Hypothalamus (tissue), 51 donors: ENCODE measurements at places on chromosomes 16 and 17.

DNA sequence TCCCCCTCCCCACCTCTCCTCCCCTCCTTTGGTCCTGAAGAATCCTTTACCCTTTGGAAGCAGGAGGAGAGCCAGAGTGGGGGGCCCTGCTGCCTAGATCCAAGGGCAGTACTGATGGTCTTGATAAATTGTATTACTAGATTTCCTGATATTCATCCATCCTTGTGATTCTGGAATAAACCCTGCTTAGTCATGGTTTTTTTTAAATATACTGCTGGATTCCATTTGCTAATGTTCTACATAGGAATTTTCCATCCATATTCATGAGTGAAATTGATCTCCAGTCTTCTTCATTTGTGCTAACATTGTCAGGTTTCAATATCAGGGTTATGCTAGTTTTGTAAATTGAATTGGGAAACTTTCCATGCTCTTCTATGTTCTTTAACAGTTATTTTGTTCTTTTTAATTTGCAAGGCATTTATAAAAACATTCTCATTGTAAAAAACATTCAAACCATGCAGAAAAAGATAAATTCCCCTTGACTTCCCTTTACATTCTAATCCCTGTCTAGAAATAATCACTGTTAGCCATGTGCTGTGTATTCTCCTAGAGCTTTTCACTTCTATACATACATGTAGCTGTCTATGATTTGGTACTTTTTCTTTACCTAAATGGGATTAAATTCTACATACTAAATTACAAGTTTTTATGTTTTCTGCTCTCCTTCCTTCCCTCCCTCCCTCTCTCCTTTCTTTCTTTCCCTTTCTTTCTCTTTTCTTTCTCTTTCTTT, 56.7 kb downstream of the CCDC42 start:
- no peak for DNase-seq

DNA sequence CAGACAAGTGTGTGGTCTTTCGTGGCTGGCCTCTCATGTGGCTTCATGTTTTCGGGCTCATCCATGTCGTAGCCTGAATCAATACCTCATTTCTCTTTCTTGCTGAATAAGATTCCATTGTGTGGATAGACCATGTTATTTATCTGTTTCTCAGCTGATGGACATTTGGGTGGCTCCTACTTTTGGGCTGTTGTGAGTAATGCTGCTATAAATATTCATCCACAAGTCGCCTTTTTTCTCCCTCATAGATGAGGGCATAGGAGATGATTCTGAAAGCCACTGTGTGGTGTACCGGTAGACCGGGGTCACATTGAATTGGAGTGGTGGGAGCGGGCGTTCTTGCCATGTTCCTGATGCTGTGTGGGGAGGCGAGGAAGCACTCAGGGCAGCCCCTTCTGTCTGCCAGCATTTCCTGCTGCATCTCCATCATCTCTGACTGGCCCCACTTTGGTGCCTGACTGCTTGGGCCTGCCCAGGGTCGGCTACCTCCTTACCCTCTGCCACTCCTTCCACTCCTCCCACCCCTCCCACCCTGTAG, 40.1 kb downstream of the PRMT7 start:
- no peak for DNase-seq

DNA sequence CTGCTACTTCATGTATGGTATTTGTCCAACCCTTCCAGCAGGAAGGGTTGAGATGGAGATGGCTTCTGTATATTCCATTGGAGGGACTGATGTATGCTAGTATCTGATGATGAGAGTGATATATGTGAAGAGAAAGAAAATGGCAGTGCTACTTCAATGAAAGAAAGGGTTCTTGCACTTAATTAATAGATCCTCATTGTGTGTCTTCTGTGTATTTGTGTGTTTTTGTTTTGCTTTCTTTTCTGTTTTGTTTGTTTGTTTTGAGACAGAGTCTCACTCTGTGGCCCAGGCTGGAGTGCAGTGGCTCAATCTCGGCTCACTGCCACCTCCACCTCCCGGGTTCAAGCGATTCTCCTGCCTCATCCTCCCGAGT, 61.2 kb upstream of the CRYM start:
- DNase-seq = no peak

GRCh38 chr17:68288804-68289203, 2.1 kb downstream of the SLC16A6 start:
- DNase-seq = no peak

DNA sequence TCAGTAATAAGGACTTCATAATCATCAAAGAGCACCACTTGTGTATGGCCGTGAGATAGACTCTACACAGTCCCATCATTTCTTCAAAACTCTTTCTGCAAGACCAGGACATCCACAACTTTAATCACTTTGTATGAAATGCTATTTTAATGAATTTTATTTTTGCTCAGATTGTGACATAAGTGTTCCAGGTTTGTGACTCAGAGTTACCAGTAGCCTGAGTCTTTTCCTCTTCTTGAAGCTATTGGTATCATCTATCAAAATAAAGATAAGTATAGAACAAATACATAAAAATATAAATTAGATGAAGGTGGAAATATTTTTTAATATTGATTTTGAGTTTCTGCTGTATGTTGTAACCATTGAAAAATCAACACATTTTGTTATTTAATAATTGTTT, 16.6 kb upstream of the VWA3A start:
- no peak for DNase-seq

GRCh38 chr16:74438492-74438979, 17.3 kb upstream of the CLEC18B start:
- no peak for DNase-seq

DNA sequence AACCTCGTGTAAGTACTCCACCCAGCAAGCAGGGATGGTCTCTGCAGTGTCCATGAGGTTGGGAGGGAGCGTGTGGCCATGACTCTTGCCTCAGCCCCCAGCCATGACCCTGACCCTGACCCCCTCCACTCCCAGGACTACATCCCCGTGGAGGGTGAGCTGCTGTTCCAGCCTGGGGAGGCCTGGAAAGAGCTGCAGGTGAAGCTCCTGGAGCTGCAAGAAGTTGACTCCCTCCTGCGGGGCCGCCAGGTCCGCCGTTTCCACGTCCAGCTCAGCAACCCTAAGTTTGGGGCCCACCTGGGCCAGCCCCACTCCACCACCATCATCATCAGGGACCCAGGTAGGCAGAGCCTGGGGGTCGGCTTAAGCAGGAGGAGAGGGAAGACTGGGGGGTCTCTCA, 16.3 kb downstream of the GALK1 start:
- DNase-seq = no peak

- no peak for DNase-seq
These were observed at the start of gene DNASE1 for GRCh38 chr16:3654249-3654991. TSS of gene DNASE1 (plus strand) at chr16:3654691. CDS start at chr16:3655374, 683 bp downstream.

GRCh38 chr17:68829211-68829610, 126.0 kb downstream of the ABCA8 start:
- DNase-seq = no peak

DNA sequence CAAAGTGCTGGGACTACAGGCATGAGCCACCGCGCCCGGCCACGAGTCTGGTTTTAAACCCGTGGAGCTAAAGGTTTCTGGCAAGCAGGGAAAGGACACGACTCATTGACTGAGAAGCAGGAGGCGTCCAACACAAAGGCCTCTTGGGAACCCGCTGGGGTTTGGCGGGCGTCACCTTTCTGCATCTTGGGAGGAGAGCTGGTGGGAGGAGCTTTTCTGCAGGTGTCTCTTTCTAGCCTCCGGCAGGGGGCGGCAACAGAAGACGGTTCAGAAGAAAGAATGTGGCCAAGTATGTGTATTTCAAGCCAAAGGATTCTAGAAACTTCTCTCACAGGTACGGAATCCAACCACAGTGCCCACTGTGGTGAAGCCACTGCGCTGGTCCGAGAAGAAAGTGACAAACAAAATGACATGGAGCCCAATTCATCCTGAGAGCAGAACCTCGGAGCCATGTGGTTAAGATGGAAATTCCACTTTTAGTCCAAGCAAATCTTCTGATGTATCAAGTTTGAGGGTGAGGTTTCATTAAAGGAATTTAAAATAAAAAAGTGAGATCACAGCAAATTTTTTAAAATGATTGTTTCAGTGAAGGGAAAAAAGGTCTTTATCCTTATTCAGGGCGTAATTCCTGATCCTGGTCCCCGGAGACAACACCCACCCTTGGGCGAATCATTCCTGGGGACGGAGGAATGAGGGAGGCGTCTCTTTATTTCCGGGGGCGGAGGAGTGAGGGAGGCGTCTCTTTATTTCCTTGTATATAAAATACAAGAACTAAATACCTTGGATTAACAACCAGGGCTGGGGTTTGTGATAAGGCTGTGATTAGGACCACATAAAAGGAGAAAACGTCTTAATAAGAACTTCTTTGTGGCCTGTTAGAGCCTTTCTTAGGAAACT, 97.6 kb downstream of the MRM3 start:
- no peak for DNase-seq

GRCh38 chr17:38430316-38430715, 2.1 kb downstream of the ARHGAP23 start:
- DNase-seq = no peak

- no peak for DNase-seq
These were observed 21.4 kb downstream of the RPTOR start for GRCh38 chr17:80566054-80566400.

GRCh38 chr17:45976755-45977505, 22.1 kb upstream of the STH start:
- DNase-seq = no peak

- no peak for DNase-seq
These were observed 87.2 kb upstream of the IRX3 start for GRCh38 chr16:54373534-54374520.

- DNase-seq = no peak
These were observed 190.2 kb upstream of the CPHXL start for GRCh38 chr16:75916451-75916850.

DNA sequence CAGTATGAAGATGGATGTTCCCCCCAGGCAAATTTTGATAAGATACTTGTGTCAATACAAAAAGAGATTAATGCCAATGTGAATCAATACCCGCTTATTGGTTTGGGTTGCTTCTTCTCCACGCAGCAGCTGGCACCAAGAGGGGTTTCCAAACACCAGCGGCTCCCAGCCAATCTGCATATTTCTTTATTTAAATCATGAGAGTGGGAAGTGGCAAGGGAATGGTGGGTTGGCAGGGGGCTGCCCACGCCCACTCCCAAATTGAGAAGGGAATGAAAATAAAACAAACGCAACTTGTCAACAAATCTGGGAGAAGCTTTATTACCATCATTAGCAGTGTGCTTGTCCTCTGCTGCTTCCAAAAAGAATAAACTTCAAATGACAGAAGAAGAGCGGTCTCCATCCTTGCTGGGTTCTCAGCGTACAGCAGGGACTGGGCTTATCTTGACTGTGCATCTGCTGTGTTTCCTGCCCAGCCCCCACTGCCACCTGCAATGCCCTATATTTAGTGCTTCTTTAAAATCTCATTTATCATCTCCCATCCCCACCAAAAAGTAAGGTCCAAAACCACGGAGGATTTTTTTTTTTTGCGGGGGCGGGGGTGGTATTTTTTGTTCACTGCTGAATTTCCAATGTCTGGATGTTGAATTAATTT, 34.9 kb upstream of the C16orf78 start:
- DNase-seq = no peak

- no peak for DNase-seq
These were observed 1.4 kb downstream of the NFAT5 start for GRCh38 chr16:69566981-69567680.

DNA sequence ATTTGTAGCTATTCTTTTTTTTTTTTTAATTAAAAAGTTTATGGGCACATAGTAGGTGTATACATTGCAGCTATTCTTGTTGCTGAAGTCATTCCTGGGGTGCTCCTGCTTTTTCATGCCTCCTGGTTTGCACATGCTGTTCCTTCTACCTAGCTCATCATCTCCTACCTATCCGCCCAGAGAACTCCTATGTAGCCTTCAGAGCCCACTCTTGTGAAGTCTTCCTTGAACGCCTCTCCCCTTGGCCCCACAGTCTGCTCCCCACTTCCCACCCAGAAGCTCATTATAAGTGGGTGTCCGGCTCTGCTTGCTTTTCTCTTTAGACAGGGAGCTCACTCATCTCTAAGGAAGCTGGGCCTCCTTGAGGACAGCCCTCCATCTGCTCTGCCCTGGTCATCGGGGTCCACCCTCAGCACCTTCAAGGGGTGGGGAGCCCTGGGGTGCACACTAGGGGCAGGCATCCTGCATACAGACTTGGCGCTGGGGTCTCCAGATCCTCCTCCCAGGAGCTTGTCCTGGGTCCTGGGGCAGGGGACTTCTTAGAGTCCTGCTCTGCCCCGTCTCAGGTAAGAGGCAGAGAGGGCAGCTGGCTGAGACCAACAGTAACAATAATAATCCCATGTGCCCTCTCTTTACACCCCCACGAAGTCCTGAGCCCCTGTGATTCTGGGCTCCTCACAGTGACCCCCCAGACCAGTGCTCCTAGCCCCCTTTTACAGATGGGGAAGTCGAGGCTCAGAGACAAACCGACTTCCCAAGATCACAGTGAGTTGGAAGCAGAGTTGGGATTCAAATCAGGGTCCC, 3.5 kb upstream of the B9D1 start:
- DNase-seq = no peak

- no peak for DNase-seq
These were observed 215.8 kb downstream of the RBFOX3 start for GRCh38 chr17:79395066-79395465.

GRCh38 chr17:52106072-52106471, 52.4 kb downstream of the CA10 start:
- no peak for DNase-seq

DNA sequence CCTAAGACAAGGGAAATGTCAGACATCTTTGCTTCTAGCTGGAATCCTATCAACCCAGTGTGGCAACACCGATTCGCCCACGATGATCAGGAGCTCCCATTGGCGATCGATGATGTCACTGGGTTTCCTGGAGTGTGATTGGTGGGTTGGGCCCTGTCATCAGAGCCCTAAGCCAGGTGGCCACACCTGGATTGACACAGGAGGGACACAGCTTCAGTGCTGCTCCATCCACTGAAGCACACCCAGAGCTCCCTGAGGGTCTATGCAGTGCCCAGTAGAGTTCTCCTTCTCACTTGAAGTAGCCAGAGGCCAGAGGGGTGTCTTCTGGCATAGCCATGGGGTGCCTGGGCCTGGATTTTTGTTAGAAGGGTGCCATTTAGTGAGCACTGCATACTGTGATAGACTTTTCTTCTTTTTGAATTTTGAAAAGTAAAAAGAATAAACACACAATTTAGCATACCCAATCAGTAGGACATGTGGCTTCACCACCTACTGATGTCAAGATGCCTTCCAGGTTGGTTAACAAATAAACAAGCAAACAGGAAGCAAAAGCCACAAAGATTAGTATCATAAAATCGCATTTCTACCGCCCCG, 77.6 kb downstream of the CMIP start:
- DNase-seq = no peak

- DNase-seq = no peak
These were observed 2.3 kb downstream of the TMEM107 start for GRCh38 chr17:8173871-8174322.

GRCh38 chr17:47989159-47989558, 18.2 kb downstream of the CDK5RAP3 start:
- DNase-seq = no peak

GRCh38 chr17:327296-327695, 25.3 kb downstream of the RPH3AL start:
- DNase-seq = no peak

DNA sequence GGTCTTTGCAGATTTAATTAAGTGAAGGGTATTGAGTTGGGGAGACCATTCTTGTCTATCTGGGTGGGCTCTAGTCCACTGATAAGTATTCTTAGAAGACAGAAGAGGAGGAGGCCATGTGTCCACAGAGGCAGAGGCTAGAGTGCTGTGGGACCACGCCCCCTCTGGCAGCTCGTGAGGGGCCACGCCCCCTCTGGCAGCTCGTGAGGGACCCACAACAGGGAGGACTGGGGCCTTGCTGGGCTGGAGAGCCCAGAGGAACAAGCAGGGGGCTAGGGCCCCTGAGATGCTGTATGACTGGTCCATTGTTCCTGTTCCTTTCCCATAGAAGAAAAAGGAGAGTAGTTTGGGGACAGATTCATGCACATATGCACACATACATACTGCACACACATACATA, 106.8 kb downstream of the METRNL start:
- DNase-seq = no peak
